Stimulated activated CD4-positive, alpha-beta T cell treated with anti-CD3 and anti-CD28 coated beads, Interleukin-1b, Interleukin-23, amount 100 ng/mL, for 1 hour (primary cell): ENCODE measurements at places on chromosomes 13 and 19.
A peak's percentile ranks its signal among the peaks of the same experiment; 100 is the strongest.

- no peak for DNase-seq
Measured at GRCh38 chr13:34174671-34175145, 356.8 kb downstream of the RFC3 start.

DNA sequence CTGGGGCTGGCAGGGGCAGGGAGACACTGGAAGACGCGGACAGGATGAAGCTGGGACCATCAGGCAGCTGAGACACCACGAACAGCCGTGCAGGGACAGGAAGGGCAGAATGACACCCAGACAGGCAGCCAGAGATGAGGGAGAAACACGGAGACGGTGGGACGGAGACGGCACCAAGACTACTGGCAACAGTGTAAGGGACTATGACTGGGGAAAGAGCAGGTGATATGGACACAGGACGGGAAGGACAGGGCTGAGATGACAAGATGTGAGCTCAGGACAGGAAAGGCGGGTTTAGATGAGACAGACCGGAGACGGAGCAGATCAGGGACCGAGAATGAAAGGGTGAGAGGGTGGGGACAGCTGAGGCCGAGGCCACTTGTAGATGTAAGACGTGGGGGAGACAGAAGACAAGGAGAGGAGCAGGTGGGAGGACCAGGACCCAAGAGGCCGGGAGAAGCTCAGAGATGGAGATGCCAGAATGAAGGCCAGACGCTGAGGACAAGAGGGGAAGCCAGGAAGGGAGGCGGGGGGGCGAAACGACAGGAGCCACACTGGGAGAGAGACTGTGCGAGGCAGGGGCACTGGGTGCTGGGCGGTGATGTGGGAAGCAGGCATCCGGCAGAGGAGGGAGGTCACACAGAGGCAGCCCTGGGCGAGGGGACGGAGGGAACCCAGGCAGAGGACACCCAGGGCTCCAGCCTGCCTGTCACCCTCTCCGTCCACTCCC lies 17.5 kb upstream of the EHD2 start:
- DNase-seq: no peak

GRCh38 chr13:77118134-77118533 lies 91.2 kb upstream of the FBXL3 start:
- no peak for DNase-seq

DNA sequence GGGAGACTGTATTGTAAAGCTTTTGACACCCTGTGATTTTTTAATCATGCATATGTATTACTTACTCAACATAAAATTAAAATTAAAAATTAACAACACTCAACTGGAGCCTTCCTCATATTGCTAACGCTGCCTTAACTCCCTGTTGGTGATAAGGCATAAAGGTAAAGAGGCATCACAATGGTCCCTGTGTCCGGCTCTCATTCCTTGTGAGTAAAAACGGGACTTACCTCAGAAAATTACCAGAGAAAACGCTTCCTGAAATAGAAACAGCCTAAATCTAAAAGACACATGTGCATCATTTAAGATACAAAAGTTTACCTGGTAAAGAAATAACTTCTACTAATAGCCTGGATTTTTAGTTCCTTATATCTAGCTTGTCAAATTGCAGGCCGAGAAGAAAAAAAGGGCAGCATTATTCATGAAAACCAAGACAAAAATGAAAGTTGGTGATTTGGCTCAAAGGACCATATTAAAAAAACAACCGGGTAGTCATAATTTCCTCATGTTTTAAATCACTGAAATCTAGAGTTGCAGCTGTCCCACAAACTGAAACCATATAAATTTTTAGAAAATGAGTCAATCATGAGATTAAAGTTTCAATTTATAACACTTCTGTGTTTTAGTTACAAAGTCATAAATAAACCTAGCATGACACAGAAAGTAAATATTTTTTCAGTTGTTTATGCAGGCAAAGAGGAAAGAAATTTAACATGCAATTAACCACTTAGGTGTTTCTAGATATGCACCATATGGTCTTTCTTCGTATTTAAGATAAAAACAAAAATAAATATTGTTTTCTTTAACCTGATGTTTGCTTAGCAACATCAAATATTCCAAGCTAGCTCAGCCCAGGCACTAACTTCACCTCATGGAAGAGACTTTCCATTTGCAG lies 94.7 kb downstream of the MIPEP start:
- DNase-seq: no peak

DNA sequence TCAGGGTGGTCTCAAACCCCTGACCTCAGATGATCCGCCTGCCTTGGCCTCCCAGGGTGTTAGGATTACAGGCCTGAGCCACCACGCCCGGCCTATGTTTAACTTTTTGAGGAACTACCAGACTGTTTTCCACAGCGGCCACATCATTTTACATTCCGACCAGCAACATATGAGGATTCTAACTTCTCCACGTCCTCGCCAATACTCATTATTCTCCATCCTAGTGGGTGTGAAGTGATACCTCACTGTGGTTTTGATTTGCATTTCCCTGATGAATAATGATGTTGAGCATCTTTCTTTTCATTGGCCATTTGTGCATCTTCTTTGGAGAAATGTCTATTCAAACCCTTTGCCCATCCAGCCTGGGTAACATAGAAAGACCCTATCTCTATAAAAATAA lies 14.8 kb downstream of the SLC5A5 start:
- no peak for DNase-seq

DNA sequence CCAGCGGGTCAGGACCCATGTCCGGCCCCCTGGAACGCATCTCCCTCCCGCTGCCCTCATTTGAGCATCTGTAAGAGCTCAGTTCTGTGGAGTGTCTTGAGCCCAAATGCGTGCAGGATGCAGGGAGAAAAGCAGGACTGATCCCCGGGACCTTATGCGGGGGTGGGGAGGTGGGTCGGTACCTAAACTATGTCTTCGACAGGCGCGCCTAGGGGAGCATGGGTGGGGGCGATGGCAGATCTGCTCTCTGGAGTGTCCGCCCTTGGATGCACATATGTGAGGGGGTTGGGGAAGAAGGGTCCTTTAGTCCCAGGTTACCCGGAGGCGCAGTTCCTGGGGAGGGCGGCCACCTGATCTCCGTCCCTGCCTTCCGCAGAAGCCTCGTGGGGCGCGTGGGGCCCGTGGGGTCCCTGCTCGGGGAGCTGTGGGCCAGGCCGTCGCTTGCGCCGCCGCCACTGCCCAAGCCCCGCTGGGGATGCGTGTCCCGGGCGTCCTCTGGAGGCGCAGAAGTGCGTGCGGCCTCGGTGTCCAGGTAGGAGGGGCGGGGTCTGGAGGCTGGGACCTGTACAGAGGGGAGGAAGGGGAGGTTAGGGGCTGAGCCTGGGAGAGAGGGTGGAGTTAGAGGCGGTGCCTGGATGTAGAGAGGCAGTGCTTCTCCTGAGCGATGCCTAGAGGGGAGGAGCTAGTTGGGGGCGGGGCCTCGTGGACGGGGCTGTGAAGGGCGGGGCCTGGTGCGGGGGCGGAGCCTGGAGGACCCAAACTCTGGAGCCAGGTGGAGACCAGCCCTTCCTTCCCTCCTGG lies 2.9 kb downstream of the CILP2 start:
- peak; percentile 46 for DNase-seq

- no peak for DNase-seq
Measured at GRCh38 chr13:81139987-81140386, 799.1 kb upstream of the SPRY2 start.

DNA sequence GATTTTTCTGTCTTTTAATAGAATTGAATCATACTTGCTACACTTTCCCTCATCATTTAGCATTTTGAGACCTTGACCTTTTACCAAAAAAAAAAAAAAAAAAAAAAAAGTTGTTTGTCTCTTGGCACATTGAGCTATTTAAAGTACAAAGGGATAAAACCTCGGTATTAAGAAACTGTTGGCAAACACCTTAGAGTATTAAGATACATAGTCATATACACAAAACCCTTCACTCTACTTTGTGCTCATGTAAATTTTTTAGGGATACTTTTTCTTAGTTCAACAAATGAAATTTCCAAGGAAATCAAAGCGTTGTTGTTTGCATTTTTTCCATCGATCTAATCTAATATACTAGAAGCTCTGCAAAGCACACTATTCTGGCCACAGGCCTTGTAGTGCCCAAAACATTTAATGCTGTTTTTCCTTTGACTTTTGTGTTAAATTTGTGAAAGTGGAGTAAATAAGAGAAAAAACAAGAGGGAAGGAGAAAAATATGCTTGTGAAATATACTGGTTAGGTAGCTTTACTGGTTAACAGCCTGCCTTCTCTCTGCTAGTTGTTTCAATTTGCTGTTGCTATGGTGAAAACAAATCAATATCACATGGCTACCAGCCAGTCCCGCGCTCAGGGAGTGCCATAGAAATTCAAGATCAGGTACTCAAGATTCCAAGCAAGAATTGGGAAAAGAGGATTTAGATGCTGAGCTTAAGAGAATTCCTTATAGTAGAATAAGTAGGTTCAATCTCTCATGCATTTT lies 2.6 kb downstream of the MBNL2 start:
- DNase-seq: no peak

DNA sequence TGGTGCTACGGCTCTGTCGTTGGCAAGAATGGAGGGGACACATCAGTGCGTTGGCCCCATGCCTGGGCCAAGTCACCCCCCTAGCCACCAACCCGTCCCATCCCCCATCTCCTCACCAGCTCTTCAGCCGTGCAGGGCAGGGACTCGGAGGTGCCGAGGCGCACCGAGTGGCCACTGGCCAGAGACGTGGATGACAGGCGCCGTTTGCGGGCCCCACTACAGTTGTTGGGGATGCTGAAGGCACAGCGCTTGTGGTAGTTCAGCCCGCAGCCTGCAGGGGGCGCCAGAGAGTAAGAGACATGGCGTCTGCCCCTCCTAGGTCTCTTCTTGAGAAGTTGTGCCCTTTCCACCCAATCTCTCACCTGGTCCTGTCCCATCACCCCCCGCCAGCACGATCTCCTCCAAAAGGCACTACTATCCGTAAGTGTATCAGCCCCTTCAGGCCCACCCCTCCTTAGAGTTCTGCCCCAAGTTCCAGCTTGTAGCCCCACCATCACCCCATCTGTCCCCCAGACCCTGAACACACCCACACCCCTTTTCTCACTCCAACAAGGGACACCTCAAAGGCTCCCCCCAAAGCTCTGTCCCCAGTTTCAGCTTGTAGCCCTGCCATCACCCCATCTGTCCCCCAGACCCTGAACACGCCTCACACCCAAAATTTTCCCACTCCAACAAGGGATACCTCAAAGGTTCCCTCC lies 12.4 kb downstream of the PRKD2 start:
- DNase-seq: peak; percentile 80

GRCh38 chr13:40639221-40639681 lies 27.2 kb downstream of the FOXO1 start:
- no peak for DNase-seq

DNA sequence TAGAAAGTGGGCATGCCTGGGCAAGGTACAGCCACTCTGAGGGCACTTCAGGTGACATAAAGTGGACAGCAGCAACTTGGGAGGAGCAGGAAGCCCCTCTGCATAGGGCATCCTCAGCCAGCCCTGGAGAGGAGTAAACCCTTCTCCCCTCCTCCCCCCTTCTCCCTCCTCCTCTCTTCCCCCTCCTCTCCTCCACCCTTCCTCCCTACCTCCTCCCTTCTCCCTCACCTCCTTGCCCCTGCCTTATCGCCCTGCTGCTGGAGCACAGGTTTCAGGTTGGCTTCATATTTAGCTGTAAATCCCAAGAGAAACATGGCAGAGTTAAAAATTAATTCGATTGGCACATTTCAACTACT lies 30.5 kb upstream of the ATP12A start:
- no peak for DNase-seq

DNA sequence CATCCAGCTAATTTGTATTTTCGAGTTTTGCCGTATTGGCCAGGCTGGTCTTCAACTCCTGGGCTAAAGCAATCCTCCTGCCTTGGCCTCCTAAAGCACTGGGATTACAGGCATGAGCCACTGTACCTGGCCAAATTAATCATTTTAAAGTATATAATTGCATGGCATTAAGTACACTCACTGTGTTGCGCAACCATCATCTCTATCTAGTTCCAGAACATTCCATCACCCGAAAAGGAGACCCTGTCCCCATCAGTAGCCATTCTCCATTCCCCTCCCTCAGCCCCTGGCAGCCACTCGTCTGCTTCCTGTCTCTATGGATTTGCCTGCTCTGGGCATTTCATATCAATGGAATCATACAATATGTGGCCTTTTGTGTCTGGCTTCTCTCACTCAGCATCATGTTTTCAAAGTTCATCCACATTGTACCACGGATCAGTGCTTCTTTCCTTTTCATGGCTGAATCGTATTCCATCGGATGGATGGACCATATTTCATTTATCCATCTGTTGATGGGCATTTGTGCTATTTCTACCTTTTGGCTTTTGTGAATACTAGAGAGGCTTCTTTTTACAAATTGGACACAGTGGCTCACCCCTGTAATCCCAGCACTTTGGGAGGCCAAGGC lies 13.1 kb downstream of the PGPEP1 start:
- no peak for DNase-seq

GRCh38 chr19:49817964-49818648 lies at the start of gene MED25:
Gene MED25, plus strand, starts transcription at chr19:49818289. Its CDS starts 53 bp downstream, at chr19:49818342.
- peak; percentile 64 for DNase-seq

- DNase-seq: no peak
Measured at GRCh38 chr13:23758798-23759527, 130.2 kb downstream of the MIPEP start.

DNA sequence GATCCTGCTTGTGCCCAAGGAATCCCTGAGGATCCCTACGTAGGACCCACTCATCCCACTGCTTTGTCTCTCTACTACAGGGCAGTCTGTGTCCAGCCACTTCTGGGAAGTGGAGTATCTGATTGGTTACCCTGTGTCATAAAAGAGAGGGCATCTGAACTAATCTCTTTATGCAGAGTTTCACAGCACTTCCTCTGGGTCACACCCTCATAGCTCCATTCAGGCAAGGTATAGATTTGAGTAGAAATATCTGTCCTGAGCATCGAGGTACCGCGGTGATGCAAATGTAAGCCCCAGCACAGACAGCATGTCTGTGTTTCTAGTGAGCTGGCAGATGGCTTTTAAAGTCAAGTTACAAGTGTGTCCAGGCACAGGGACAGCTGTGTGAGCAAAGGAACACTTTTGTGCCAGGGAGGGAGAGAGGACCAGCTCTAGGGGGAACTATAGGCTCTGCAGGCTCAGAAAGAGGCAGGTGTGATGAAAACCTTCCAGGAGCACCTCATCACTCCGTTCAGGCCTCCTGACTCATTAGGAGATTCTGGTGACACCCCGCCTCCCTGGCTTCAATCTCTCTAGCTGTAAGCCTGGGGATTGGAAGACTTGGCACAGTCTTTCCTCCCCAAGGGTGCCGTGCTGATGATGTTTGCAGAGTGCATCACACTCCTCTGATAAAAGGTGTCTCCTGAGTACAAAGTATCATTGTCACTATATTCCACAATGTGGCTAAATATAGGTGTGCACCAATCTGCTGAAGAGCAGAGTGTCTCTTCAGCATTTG lies 84.3 kb upstream of the UBL3 start:
- no peak for DNase-seq

DNA sequence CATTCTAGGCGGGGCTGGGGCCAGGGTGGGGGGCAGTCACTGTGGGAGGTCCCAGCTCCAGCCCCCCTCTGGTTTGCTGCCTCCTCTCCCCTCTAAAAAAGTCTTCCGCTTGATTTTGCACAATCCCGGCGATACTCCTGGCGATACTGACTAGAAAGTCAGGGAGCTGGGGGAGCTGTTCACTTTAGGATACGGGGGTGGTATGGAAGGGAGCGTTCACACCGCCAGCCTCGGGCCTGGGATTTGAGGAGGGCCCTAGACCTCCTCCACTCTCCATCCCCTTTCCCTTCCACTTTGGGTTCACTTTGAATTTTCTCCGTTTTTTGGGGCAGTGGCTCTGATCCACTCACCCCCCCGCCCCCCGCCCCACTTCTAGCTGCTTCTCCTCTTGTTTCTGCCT lies 35.0 kb downstream of the KEAP1 start:
- DNase-seq: no peak
